Caudate nucleus (tissue), 63 donors: ENCODE measurements at places on chromosomes 11 and 22.

DNA sequence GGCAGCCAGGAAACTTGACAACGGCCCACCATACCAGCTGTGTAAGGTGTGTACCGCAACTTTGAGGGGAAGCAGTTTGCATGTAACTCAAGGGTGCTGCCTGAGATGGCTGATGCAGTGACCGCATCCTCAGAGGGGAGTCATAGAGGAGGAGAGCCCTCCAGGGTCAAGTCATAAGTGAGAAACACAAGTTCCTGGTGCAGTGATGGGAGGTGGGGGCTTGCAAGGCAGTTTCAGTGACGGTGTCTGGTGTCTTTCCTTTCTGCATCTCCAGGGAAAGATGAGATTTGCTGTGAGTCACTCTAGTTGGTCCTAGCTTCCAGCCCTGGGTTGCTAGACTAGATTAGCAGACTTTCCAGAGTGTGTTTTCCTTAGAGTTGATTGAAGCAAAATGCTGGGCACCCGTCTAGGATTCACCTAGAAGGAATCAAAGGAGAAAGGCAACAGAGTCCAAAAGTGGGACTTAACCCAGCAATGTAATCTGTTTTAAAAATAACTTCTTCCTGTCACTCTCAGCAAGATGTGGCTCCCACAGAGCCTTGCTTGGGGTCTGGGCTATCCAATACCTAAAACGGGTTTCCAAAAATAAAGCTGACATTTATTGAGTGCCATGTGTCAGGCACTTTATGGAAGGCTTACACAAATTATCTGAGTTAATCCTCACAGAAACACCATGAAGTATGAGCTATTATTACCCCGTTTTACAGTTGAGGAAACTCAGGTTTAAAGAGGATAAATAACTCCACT, 265.4 kb upstream of the PLET1 start:
- no peak for DNase-seq

GRCh38 chr11:9700105-9700801, 36.4 kb downstream of the SWAP70 start:
- DNase-seq = no peak

DNA sequence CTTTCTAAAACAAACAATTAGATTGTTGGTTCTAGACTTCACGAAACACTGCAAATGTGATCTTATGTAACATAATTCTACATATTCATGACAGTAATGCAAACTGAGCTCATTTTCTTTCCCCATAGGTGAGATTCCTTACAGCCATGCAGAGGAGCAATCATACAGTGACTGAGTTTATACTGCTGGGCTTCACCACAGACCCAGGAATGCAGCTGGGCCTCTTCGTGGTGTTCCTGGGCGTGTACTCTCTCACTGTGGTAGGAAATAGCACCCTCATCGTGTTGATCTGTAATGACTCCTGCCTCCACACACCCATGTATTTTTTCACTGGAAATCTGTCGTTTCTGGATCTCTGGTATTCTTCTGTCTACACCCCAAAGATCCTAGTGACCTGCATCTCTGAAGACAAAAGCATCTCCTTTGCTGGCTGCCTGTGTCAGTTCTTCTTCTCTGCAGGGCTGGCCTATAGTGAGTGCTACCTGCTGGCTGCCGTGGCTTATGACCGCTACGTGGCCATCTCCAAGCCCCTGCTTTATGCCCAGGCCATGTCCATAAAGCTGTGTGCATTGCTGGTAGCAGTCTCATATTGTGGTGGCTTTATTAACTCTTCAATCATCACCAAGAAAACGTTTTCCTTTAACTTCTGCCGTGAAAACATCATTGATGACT, 1.5 kb downstream of the OR9G1 start:
- DNase-seq = no peak

DNA sequence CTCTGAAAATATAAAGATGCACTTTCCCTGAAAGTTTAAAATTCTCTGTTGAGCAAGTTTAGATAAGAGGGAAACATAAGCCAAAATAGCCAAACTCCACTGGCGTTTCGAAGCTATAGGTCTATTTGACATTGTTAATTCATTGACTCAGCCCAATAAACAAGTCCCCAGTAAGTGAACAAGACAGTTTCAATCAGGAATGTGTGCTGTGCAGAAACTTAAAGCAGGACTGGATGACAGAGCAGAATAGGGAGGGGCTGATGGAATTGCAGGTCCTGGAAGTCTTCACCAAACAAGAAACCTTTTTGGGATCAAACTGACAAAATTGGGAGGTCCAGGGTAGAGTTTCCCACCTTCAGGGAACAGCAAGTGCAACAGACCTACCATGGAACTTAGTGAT, 8.9 kb upstream of the KDM4E start:
- no peak for DNase-seq

- peak; percentile 42 for DNase-seq
These were observed 33.4 kb downstream of the SIK2 start for GRCh38 chr11:111635706-111636045.

DNA sequence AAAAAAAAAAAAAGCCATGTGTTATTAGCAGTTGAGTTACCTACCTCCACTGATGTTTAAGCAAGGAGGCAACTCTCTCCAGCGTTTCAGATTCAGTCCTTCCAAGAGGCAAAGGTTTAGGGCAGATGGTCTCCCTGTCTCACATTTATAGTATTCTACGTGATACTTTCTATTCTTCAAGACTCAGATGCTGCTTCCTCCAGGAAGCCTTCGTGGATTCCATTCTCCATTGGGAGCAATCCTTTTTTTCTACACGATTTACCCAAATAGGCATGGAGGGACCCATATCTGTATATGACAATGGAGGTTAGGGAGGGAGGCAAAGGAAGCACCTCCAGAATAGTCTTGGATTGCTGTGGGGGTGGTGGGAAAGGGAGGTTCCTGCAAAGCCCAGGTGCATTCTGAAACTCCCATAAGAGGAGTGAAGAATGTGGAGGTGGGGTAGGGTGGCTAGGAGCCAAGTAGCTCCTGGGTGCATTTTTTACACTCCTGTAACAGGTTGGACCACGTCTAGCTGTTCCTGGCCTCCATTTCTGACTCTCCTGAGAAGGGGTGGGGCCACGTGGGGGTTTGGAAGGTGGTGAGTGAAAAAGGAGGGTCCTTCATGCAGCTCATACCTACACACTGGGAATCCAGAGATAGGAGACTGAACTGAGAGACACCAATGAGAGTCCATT, 16.2 kb downstream of the YPEL4 start:
- no peak for DNase-seq

DNA sequence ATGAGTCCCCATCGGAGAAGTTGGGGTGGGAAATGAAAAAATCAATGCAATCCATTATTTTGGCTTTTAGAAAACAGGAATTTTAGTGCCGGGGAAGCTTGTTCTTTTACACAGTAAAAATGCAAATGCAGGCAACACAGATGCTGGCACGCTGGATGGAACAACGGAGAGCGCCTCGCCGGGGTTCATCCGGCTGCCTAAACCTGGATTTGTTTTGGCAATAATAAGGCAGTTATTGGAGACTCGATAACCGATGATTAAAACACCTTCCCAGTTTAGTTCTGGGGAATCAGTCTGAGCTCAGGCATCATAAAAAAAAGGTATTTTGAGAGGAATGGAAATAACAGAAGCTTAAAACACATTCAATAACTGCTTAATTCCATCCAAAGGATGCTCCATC, 2.9 kb downstream of the DSCAML1 start:
- peak; percentile 50 for DNase-seq

- DNase-seq = no peak
These were observed 4.0 kb downstream of the USP28 start for GRCh38 chr11:113871336-113871735.

DNA sequence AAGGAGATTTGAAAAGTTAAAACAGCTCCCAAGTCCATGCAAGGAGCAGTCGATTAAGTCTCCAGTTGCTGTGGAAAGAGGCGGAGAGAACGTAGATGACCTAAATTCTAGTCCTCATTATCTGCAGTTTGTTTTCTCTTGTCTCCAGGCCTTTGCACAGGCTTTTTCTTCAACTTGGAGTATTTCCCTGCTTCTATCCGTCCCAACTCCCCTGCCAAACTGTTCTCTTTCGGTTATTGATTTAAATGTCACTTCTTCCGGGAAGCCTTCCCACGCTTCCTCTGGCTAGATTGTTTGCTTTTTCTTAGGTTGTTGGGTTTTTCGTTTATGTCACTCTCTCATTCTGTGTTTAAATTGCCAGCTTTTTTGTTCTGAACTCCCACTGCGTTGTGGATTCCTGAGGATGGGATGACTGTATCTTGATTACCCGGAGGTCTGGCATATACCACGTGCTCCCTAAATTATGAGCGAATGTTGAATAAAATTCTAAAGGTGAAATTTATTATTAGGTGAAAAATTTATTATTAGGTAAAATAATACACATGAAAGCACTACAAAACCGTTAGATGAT, 463 bp downstream of the TMEM126B start:
- DNase-seq = no peak

GRCh38 chr22:26466196-26466595, 17.4 kb downstream of the HPS4 start:
- DNase-seq = no peak

DNA sequence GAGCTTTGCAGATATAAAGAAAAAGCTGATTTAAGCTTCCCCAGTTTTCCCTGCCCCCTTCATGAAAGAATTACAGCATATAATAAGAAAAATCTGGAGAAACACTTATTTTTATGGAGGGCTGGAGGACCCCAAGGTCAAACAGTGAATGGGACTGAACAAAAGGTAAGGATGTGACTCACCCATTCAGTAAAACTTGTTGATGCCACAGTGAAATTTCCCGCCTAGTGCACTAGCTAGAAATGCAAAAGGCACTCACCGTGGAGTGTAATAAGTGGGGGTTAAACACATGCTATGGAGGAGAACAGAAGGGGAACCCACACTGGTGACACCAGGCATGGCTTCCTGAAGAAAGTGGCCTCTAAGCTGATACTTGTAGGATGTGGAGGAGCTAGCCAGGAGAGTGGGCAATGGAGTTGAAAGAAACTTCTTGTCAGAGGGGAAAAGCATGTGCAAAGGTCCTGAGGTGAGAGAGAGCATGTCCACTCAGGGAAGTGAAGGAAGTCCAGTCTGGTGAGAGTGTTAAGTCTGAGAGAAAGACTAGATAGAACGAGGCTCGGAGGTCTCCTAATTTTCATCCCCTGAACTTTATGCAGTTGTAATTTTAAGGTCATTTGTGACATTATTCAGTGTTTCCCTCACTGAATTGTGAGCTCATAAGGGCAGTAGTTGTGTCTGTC, 77.1 kb downstream of the MIAT start:
- no peak for DNase-seq

GRCh38 chr22:44143105-44143474, 37.6 kb upstream of the PARVG start:
- no peak for DNase-seq

DNA sequence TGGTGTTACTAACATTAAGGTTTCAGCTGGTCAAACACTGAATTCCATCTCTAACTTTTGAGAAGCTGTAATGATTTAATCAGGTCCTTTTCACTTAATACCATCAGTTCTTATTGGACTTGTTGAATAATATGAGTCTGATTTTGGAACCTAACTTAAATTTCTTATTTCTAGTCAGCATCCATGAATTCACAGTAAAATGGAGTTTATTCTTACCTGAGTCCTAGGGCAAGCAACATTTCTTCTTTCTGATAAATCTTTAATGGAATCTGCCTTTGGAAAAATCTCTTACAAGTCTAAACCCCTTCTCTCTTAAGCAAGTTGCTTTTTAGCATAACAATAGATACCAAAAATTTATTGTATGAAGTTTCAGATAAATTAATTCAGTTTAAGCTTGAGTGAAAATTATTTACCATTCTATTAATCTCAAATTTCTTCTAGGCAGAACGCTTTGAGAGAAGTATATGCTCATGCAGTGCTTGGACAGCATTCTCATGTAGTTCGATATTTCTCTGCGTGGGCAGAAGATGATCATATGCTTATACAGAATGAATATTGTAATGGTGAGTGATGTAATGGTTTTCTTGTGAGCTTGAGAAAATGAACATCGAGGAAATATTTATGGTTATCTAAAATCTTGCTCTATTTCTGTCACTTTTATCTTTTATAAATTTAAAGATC, 3.4 kb downstream of the WEE1 start:
- DNase-seq = no peak

DNA sequence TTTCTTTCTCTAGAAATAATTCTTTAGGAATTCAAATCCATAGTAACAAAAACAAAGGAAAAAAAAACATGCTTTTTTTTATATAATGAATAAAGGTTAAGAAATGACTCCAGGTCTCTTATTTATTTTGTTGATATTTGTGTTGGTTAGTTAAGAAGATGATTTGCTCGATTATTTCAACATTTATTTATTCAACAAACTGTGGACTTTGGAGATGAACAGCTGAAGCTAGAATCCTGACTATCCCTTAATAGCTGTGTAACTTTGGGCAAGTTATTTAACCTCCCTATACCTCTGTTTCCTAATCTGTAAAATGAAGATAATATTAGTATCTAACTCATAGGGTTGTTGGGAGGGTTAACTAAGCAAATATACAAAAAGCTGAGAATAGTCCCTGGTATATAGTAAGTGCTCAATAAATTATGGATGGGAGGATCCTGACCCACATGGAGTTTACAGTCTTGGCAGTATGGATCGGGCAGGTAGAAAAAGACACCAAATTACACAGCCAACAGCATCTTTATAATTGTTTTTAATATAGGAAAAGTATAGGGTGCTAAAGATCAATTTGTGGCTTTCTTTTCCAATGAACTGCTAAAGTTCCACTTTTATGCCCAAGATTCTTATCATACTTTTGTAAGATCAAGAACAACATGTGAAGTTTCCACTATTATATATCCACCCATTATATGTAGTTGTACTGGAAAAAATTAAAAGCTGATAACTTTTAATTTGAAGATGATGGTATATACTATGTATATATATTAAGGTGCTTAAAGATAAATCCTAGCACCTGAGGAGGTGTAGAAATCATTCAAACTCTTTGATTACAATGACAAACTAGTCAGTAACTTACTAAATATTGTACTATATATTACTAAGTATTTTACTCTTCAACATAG, 1.3 kb upstream of the CAT start:
- no peak for DNase-seq

DNA sequence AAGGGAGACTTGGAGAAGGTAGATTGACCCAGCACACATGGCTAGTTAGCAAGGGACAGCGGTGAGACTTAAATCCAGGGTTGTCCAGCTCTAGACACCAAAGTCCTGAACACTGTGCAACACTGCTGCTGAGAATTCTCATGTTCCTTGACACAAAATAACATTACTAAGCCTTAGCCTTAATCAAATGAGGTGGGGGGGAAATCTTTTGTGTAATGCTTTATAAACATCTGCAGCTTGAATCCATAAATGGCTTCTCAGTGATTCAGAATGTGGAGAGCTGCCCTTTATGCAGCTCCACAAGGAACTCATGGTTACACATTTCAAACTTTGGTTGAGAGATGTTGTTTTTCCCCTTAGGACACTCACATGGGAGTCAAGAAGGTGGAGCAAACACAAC, 80.0 kb downstream of the CD44 start:
- no peak for DNase-seq
